ENCODE measurements at places on chromosomes 4 and X. TPM values are rescaled to one million over a fixed set of nuclear protein-coding genes. Genes with fewer than 3 reads are reported as not detected.
A peak's percentile ranks its signal among the peaks of the same experiment; 100 is the strongest.

Gene ARX
- total RNA-seq = not detected

Gene AKAP4
- total RNA-seq = not detected

Gene SRD5A3
- total RNA-seq = 4.7 TPM

Gene GPC3
- total RNA-seq = not detected

DNA sequence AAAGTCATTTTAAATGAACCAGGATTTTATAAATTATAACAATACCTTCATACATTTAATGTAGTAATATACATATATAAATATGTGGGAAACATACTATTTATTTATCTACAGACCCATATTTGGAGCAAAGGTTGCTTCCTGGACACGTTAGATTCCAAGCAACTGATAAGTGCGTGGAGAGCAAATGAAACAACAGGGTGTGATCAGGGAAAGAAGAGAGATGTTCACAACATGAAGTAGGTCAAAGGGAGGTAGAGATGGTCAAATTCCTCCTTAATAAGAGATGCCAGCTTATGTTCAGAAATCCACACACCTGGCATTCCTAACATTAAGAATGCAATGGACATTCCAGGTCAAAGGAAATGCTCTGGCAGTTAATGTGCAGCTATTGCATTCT is 53.1 kb upstream of the HPGD start:
- no peak for DNase-seq

- DNase-seq = no peak
These were observed 71.4 kb downstream of the GBA3 start for GRCh38 chr4:22764183-22764582.

GRCh38 chr4:5527211-5527610 is 181.1 kb downstream of the EVC2 start:
- DNase-seq = no peak

DNA sequence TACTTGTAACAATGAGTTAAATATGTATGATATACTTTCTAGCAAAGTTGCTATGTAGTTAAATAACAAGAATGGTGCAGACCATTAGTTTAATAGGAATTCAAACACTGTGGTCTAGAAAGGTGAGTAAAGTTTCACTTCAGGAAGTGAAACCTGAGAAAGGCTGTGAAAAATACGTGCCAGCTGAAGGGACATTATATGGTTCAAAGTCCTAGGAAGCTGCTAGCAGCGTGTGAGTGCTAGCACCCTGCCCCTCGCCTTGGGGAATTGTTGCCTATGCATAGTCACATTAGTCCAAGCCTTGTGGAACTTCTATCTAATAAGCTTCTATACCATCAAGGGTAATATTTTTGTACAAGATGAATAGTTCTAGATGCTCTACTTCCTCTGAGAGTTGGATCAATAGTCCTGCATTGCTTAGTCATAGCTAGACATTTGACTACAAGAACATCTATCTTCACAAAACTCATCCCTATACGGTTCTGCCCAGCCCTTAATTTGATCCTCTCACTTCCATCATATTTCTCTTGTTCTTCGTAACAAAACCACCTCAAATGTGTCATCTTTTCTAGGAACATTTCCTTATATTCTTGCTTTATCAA is 45.8 kb upstream of the ARSJ start:
- DNase-seq = no peak

DNA sequence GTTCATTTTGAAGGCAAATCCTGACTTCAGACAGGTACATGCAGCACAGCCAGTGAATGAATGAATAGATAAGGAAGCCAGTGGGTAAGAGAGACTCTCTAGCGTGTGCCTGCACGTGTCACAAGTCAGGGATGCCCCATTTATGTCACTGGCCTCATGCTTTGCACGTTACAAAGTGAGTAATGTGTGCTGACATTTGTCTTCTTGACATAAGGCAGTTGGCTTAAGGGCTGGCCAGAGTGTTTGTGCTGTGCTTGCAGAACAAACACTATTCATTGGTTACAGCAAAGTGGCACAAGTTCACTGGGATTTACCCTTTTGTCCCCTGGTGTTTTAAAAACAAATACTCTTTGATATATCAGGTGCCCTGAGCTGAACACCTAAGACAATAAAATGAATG is 55.9 kb downstream of the CRMP1 start:
- no peak for DNase-seq

- DNase-seq = peak; percentile 83
These were observed 139.9 kb upstream of the USP9X start for GRCh38 chrX:40945361-40945713.

- DNase-seq = peak; percentile 87
These were observed 982 bp downstream of the PDLIM5 start for GRCh38 chr4:94452476-94453371.

- peak; percentile 7 for DNase-seq
These were observed 21.9 kb upstream of the SCRG1 start for GRCh38 chr4:173420801-173421200.

- peak; percentile 91 for DNase-seq
These were observed 337.8 kb downstream of the ARHGAP24 start for GRCh38 chr4:85812776-85813175.
